ENCODE measurements at places on chromosomes 13 and 19. TPM values are rescaled to one million over a fixed set of nuclear protein-coding genes. Genes with fewer than 3 reads are reported as not detected.

Gene RGCC
- total RNA-seq: 222 TPM

Gene TSHZ3
- total RNA-seq: 7.5 TPM

Gene PEAK3
- total RNA-seq: not detected

Gene ZSCAN18
- total RNA-seq: 16.6 TPM

Gene ZNF626
- total RNA-seq: 12.9 TPM

Gene DIAPH3
- 0.66 TPM for total RNA-seq

Gene CGB8
- not detected for total RNA-seq

Gene CRX
- total RNA-seq: not detected

Measured in subcutaneous adipose tissue (tissue), 4 donors.